Testis (tissue), 5 donors: ENCODE measurements at places on chromosomes 11 and 22. TPM values are rescaled to one million over a fixed set of nuclear protein-coding genes. Genes with fewer than 3 reads are reported as not detected.

- H3K36me3 ChIP-seq = no peaks in the 10 kb centered on the region
- no peak overlapping the region for H3K27ac ChIP-seq
- no peaks in the 10 kb centered on the region for H3K27me3 ChIP-seq
- peaks cover 5% of the 10 kb centered on the region for H3K4me1 ChIP-seq
- no peak for DNase-seq
Measured at GRCh38 chr22:40261783-40262182, 84.1 kb downstream of the TNRC6B start.

DNA sequence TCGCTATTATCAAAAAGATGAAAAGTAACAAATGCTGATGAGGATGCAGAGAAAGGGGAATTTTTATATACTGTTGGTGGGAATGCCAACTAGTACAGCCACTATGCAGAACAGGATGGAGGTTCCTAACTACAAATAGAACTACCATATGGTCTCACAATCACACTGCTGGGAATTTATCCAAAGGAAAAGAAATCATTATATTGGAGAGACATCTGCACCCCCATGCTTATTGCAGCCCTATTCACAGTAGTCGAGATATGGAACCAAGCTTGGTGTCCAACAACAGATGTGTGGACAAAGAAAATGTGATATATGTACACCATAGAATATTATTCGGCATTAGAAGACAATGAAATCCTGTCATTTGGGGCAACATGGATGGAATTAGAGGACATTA is 19.6 kb upstream of the POU2AF2 start:
- H3K4me3 ChIP-seq = no peak overlapping the region
- peak overlapping the region; percentile 64 for H3K27ac ChIP-seq
- no peaks in the 10 kb centered on the region for H3K36me3 ChIP-seq
- no peak for DNase-seq

DNA sequence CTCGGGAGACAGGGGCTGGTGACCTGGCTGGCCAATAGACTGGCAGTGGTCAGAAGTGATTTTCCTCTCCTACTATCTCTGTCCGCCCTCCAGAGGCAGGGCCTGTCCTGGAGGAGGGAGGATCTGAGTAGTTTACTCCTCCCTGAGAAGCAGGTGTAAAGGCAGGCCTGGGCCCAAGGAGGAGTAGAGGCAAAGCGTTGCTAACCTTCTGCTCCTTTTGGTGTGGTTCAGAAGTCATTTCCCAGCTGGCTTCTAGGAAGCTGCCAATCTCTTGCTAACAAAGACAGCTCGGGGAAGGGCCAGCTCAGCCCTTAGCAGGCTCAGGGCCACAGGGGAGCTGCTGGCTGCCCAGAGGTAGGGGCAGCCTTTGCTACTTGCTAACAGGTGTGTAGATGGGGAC is 151.1 kb upstream of the NECTIN1 start:
- H3K27me3 ChIP-seq = no peaks in the 10 kb centered on the region
- H3K27ac ChIP-seq = no peak overlapping the region
- no peak overlapping the region for H3K4me3 ChIP-seq
- H3K4me1 ChIP-seq = no peaks in the 10 kb centered on the region

GRCh38 chr22:50705219-50705691 is 32.6 kb downstream of the SHANK3 start:
- no peaks in the 10 kb centered on the region for H3K4me1 ChIP-seq
- H3K27me3 ChIP-seq = no peaks in the 10 kb centered on the region
- DNase-seq = peak; percentile 66
- no peaks in the 10 kb centered on the region for H3K36me3 ChIP-seq
- no peak overlapping the region for H3K27ac ChIP-seq

DNA sequence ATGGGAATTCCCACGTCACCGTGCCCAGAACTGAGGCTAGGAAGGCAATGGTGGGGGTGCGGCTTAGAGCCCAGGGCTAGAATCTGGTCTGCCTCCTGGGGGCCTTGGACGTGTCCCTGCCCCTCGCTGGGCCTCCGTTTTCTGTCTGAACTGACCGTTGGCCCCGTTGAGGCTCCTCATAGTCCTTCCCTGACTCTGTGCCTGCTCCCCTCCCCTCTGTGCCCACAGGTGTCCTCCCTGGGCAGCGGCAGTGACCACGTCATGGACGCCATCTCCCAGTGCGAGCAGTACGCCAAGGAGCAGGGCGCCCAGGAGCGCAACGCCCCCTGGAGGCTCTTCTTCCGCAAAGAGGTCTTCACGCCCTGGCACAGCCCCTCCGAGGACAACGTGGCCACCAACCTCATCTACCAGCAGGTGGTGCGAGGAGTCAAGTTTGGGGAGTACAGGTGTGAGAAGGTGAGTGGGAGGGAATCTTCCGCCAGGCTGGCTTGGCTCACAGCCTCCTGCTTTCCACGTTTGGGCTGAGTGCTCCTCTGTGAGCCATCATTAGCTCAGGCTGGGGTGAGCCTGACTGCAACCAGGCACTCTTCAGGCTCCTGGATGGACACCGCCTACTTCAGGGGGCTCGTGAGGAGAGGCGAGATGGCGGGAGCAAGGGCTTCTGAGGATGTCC is 63.9 kb downstream of the MYO7A start:
- no peaks in the 10 kb centered on the region for H3K27me3 ChIP-seq
- H3K36me3 ChIP-seq = no peaks in the 10 kb centered on the region
- H3K4me1 ChIP-seq = peaks cover 6% of the 10 kb centered on the region
- H3K27ac ChIP-seq = no peak overlapping the region
- DNase-seq = peak; percentile 49

GRCh38 chr11:59062602-59063529 is 23.2 kb upstream of the GLYATL1B start:
- no peaks in the 10 kb centered on the region for H3K36me3 ChIP-seq
- H3K27me3 ChIP-seq = no peaks in the 10 kb centered on the region
- DNase-seq = peak; percentile 37
- H3K4me3 ChIP-seq = peak overlapping the region; percentile 2
- H3K27ac ChIP-seq = no peak overlapping the region
- no peaks in the 10 kb centered on the region for H3K4me1 ChIP-seq

DNA sequence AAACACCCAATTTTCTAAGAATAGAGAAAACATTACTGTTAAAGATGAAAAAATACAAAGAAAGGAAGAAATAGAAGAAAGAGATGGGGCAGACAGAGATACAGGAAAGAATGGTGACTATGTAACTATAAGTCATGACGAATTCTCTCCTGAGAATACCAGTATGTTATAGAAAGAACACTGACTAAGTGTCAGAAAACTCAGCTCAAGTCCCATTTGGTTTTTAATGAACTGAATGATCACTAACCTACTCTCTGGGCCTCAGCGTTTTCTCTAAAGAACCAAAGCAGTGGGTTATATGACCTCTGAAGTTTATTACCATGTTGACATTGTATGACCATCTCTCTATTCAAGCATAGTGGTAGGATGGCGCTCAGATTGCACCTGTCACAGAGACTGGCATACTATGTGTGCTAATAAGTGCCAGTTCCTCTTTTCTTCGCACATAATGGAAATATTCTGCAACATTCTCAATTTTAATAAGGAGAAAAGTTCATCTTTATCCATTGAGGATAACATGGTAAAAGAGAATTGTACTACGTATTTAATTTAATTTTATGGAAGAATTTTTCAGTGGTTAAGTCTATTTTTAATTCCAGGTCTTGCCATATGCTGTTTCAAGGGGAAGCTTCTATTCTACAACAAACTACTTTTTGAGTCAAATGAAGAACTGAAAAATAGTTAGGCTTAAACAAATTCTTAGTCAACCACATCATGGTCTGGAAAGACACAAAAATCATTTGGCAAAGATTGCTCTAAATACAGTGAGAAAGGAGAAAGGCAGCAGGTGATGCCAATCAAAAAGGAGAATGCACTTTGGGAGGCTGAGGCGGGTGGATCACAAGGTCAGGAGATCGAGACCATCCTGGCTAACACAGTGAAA is 25.0 kb upstream of the EED start:
- no peak overlapping the region for H3K4me3 ChIP-seq
- no peaks in the 10 kb centered on the region for H3K36me3 ChIP-seq
- H3K27ac ChIP-seq = no peak overlapping the region
- H3K27me3 ChIP-seq = no peaks in the 10 kb centered on the region
- no peak for DNase-seq

DNA sequence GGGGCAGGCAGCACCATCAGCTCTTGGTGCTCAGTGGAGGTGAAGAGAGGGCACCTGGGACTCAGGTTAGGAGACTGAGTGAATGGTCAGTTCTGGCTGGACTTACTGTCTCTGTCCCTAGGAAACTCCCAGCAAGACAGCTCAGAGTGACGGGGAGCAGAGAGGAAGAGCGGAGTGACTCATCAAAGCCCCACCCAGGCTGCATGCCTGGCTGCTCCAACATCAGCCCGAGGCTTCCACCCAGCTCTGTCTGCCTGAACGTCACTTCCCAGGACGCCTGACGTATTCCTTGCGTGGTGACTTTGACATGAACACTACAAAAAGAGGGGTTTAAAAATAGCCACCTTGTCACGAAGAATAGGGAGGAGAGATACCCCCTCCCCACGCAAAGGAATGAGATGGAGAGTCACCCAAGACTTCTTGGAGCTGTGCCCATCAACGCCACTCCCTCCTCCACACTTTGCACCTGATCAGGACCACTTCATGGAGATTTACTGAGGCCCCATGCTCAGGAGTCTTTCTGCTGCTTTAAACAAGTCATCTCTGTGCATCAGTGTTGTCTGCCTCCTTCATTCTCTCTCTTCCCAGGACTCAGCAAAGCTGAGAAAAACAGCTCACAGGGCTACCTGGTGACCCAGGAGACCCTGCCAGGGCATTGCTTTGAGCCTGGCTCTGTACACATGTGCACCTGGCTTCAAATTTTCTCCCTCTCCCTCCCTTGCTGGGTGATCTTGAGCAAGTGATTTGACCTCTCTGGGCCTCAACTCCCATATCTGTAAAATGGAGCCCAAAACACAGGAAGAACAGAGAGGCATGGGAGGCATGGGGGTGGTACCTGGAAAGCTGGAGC is 83.1 kb downstream of the MN1 start:
- H3K36me3 ChIP-seq = no peaks in the 10 kb centered on the region
- no peak overlapping the region for H3K27ac ChIP-seq
- H3K4me3 ChIP-seq = no peak overlapping the region
- DNase-seq = peak; percentile 49

- no peak overlapping the region for H3K4me3 ChIP-seq
- no peaks in the 10 kb centered on the region for H3K36me3 ChIP-seq
Measured at GRCh38 chr11:119185981-119186634, 833 bp downstream of the NHERF4 start.

DNA sequence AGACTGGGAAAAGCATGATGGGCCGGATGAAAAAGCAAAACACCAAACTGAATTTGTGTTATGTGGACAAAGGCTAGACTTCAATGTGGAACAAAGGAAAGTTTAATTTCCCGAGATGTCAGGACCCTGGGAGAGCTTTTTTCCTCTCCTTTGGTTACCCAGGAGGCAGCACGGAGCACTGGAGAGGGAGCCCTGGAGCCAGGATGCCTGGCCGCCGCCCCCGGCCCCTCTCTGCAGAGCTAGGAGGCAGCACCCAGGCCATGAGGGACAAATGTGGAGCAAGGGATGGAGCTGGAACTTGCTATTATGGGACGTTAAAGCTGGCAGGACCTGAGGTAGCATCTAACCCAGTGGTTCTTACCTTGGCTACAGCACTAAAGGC is 108.9 kb downstream of the MORC2 start:
- H3K27me3 ChIP-seq = no peaks in the 10 kb centered on the region
- DNase-seq = peak; percentile 4
- H3K4me3 ChIP-seq = no peak overlapping the region
- no peaks in the 10 kb centered on the region for H3K36me3 ChIP-seq
- no peaks in the 10 kb centered on the region for H3K4me1 ChIP-seq
- no peak overlapping the region for H3K27ac ChIP-seq

DNA sequence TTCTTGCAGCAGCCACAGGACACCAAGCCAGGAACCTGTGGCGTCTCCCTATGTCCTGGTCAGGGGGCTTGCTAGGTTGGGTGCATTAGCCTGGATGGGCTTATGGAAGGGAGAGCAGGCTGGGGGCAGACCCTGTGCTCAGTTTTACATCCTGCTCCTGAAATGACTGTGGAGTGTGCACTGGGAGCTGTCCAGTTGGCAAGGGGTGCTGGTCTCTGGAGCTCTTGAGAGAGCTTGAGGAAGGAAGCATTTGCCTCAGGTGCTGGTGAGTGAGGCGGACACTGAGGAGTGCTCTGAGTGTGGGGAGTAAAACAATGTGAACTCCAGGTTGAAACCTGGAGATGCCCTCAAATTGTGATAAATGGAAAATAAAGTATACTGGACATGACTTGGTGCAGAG is 3.4 kb downstream of the SCGB1D4 start:
- H3K27me3 ChIP-seq = no peaks in the 10 kb centered on the region
- no peak overlapping the region for H3K27ac ChIP-seq
- H3K4me3 ChIP-seq = no peak overlapping the region
- H3K4me1 ChIP-seq = no peaks in the 10 kb centered on the region
- H3K36me3 ChIP-seq = no peaks in the 10 kb centered on the region
- DNase-seq = peak; percentile 34

DNA sequence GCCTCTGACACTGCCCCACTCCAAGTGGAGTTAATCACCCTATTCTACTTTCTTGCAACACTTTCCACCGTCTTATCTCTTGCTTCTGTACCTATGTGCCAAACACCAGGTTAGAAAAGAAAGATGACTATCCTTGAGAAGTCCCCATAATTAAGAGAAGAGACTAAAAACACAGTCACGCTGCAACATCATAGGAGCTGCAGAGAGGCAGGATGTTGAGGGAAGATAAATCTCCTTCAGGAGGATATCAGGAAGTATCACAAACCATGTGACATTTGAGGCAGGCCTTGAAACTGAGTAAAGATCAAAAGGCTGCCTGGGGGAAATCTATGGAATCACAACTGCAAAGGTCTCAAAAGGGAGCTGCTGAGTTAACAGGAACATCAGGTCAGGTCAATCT is 24.8 kb downstream of the GAB2 start:
- no peaks in the 10 kb centered on the region for H3K36me3 ChIP-seq
- H3K4me3 ChIP-seq = no peak overlapping the region
- DNase-seq = no peak
- peaks cover 6% of the 10 kb centered on the region for H3K4me1 ChIP-seq

DNA sequence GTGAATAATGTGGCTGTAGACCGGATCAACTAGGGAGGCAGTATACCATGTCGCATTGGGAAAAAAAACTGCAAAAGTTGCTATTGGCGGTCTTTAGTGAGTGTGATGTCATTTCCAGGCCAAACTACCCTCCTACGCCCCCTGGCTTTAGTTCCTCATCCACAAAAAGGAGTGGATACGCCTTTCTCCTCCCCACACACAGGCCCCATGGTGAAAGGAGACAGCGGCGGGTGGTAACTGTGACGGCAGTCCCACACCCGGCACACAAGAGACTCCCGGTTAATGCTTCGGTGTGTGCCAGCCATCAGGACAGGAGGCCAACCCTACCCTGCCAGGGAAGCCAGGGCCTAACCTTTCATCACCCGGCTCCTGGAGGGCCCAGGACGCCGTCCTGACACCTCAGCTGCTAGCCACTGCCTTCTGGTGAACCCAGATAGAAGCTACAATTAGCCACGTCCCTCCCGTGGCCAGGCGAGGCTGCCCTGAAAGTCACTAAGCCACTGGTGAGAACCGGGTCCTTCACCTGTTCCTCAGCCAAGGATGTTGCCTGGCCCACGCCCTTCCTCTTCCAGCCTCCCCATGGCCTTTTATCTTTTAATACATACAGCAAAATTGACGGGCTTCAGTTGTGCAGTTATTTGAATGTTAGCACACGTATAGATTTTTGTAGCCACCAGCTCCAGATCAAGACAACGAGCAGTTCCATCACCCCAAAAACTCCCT is 10.8 kb downstream of the TP53I11 start:
- H3K27ac ChIP-seq = no peak overlapping the region
- H3K27me3 ChIP-seq = no peaks in the 10 kb centered on the region
- DNase-seq = no peak
- H3K36me3 ChIP-seq = no peaks in the 10 kb centered on the region
- no peak overlapping the region for H3K4me3 ChIP-seq
- peaks cover 3% of the 10 kb centered on the region for H3K4me1 ChIP-seq

The PPP2R1B gene
- total RNA-seq = 67.2 TPM

The TOP3B gene
- total RNA-seq = 65.5 TPM

The MMP11 gene
- total RNA-seq = 32.4 TPM

The OR52A5 gene
- total RNA-seq = 0.37 TPM

The HTR3A gene
- total RNA-seq = 0.81 TPM
